ENCODE measurements at places on chromosomes 4 and X.

- no peak for DNase-seq
Observed at GRCh38 chr4:116880625-116881024, 204.8 kb downstream of the TRAM1L1 start.

GRCh38 chrX:71623714-71624113, 5.4 kb upstream of the CXCR3 start:
- no peak for DNase-seq

DNA sequence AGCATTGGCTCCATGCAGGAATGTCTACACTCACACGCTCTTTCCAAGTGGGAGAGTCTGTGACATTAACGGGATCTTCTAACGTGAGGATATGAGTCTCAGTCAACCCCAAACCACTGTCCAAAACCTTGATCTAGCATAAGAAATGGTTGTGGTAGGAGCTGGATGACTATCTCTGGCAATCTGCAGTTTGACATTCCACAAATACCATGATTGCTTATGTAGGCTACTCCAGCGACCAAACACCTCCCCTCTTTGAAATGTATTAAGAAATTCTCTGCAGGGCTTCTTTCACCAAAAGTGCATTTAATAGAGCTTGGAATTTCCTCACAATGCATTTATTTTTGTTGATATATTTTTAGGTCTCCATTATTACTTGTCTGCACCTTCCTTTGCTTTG, 14.1 kb upstream of the STX18 start:
- DNase-seq: no peak

GRCh38 chrX:97637289-97637688, 753.6 kb downstream of the RPA4 start:
- no peak for DNase-seq

DNA sequence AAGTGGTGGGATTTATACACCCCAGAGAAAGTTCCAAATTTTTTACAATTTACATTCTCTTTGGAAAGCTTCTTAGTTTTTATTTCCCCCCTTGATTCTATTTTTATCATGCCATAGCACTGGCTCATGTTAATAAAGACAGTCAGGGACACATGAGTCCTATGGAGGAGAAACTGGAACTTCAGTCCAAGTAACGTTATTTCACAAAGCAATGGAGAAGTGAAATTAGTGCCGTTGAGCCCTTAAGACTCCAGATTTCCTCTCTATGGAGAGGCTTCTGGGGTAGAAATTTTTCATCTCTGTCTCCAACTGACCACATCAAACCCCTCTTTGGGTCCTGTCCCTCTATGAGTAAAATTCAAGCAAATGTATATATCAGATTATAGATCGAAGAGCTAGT, 12.8 kb upstream of the TASL start:
- DNase-seq: no peak

DNA sequence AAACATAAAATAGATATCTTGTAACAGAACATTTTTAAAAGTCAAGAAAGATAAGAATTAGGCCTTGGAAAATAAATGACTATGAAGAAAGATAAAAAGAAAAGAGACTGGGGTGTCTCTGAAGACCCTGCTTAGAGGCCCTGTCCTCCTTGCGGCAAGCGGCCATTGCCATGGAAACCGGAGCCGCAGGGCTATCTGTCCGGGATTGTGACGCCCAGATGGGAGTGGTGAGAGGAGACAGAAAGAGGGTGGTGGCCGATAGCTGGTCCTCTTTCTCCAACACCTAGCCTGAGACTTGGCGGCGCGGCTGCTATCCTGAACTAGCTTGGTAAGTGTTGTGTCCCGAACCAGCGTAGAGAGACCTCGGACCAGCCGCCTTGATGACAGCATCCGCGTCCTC, at the start of gene DUSP21:
Gene DUSP21 (plus strand): TSS at position 269 of the 400 bp plus-strand sequence. CDS start 112 bp downstream, at position 381.
- DNase-seq: no peak

DNA sequence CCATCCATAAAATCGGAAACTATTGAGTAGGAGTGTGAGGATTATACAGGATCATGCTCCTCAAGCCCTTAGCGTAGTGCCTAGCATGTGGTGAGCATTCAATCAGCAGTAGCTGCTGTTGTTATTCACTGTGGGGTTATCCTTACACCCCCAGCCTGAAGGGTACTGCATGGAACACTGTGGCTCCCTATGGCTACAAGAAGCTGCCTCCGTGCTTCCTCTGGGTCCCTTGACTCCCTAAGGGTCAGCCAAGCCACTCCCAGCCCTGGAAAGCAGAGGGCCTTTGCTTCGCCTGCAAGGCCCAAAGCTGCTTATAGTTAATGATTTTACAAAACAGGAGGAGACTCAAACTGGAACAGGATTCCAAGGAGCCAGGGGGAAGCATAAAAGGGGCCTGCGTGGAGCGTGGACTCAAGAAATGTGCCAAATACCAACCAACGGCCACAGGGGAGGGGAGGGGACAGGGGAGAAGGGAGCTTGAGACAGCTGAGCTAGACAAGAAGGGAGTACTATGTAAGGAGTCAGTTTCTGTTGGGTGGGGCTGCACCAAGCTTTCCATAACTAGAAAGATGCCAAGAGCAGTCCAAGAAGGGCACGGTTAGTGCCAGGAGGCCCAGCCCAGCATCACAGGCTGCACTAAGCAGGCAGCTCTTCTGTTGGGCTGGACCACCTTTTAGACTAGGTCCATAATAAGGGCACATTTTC, 15.9 kb downstream of the SEPTIN6 start:
- no peak for DNase-seq

- DNase-seq: no peak
Observed at GRCh38 chrX:41599507-41599906, 89.3 kb upstream of the GPR34 start.

DNA sequence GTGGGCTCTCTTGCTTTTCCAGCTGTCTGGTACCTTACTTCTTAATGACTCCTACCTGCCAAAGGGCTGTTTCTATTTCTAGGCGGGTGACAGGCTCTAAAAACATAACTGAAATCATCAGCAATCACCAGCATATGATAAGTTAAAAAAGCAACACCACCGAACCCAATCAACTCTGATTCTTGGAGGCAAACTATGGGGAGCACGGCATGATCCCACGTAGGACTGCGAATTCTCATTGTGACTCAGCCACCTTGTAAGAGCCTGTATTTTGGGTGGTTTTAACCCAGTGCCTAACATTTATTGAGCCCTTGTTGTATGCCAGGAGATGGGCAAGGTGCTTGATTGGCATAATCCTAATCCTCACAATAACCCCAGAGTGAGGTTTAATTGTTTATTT, 156.8 kb downstream of the PACRGL start:
- no peak for DNase-seq

DNA sequence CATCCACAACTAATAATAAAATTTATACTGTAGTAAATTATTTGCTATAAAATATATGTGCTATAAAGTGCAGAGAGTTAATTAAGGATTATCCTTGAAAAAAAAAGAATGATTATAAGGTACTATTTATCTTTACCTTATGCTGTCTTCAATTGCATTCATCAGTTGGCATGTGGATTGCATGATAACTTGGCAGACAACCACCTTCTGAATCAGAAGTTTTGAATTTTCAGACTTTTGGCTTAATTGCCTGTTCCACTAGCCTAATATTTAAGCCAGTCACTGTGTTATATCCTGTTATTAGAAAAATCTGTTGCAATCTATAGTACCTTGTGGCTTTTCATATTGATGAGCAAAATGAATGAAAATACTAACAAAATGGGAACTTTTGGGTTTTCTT, 1040.3 kb upstream of the PCDH10 start:
- DNase-seq: no peak

DNA sequence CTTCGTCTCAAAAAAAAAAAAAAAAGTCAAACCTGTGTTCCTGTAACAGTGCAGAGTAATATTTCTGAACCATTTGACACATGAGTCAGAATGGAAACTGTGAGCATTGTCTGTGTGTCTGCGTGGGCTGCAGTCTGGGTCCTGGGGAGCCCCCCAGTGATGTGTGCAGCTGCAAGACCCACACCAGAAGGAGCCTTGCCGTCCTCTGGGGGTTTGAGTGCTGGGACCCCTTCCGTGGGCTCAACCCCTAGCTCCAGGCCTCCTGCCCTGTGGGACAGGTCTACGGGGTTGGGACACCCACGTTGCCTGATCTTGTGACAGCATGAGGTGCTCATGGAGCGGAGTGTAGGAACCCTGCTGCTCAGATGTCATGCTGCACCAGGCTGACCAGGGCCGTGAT, 43.7 kb downstream of the DDX3X start:
- no peak for DNase-seq

DNA sequence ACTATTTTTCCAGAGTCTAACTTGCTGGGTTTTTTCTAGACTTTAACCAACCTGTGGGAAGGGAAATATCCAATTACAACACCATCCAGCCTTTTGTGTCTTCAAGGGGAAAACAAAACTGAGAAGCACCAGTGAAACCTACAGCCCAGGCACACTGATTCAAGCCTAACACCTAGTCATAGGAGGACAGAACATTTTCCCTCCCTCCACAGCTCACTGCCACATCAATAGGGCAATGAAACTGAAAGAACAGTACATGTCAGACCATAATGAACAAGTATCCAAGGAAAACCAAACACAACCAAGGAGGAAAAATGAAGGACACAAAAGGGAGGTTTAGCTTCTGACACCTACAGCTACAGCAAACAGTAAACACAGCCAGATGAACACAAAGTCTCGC, 17.6 kb downstream of the MAGEA8 start:
- no peak for DNase-seq

DNA sequence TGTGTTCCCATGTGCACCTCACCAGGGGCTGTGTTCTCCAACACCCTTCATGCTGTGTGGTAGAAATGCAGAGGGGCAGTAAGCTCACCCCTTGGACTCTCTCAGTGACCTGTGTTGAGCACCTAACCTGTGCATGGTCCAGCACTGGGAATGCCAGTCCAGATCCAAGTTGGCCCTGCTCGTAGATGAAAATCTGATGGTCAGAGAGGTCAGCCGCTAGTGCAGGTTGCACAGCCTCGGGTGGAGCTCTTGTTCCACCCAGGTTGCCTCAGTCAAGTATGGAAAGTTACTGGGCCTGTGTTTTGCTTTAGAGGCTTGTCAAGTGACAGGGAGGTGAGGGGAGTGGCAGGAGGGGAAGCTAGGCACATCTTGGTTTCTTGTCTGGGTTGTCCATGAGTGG, 51.3 kb downstream of the NOP14 start:
- DNase-seq: no peak

- DNase-seq: peak; percentile 72
Observed at GRCh38 chrX:14528629-14529289, 577 bp upstream of the GLRA2 start.

GRCh38 chr4:108227923-108228322, 59.2 kb upstream of the LEF1 start:
- no peak for DNase-seq

- no peak for DNase-seq
Observed at GRCh38 chrX:43953218-43953617, 20.0 kb downstream of the NDP start.

Data from spinal cord (tissue), 10 donors.